DMS79 (cell line): ENCODE measurements at places on chromosomes 1 and 21.

DNA sequence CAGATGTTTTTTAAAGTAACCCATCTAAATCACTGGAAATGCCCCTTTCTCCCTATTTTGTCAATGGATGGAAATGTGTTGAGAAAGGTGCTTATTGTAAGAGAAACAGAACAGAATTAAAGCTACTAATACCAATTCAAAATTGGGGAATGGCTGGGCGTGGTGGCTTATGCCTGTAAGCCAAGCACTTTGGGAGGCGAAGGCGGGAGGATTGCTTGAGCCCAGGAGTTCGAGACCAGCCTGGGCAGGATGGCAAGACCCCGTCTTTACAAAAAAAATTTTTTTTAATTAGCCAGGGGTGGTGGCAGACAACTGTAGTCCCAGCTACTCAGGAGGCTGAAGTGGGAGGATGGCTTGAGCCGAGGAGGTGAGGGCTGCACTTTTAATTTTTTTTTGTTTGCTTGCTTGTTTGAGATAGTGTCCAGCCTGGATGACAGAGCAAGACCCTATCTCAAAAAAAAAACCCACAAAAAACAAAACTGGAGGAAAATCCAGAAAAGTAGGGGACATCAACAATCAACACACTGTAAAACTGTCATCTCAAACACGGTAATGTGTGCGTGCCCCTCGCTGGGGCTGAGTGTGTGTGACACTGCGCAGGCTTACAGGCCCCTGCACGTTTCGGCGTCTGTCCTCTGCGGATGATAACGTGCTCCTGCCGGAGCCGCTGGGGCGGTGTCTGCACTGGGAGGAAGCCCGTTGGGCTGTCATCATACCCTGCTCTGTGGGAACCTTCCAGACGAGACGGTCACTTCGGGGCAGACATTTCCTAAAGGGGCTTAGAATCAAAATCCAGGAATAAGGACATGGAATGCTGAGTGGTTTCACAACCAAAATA lies 11.6 kb upstream of the POFUT2 start:
- no peak for DNase-seq

- DNase-seq, result no peak
These were observed 48.6 kb downstream of the PTPRC start for GRCh38 chr1:198687429-198687828.

DNA sequence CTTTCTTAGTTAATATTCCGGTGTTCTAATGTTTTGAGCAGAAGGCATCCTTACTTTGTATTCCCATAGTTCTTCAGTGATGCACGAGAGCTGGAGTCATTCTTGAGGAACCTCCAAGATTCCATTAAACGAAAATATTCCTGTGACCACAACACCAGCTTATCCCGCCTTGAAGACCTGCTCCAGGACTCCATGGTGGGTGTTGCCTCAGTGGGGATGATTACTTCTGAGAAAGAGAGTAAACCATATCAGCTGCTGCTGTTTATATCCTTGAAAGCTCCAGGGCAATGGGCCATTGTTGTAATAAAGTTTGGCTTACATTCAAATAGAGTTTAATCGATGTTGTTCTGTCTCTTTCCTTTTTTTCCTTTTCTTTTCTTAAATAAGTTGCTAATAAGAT lies 93.1 kb downstream of the MACF1 start:
- no peak for DNase-seq

- no peak for DNase-seq
These were observed 9.9 kb upstream of the TSNAX start for GRCh38 chr1:231518485-231519034.

DNA sequence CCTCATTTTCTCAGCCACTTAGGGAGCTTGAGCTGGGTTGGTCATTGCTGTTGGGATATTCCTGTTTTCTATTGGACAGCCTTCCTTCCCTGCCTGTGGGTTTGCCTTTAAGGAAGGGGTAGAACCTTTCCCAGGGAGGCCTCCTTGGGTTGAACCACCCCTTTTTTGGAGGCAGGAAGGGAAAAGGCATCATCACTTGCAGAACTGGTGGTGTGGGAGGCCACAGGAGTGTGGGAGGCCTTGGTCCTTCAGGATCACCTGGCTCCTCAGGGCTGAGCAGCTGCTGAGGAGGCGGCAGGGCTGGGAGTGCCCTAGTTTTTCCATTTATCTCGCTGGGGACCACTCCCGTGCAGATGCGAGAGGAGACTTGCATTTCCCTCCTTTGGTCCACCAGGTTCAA lies 667 bp upstream of the CYB561D1 start:
- no peak for DNase-seq

GRCh38 chr1:50986653-50987052 lies 16.6 kb downstream of the CDKN2C start:
- DNase-seq, result no peak

DNA sequence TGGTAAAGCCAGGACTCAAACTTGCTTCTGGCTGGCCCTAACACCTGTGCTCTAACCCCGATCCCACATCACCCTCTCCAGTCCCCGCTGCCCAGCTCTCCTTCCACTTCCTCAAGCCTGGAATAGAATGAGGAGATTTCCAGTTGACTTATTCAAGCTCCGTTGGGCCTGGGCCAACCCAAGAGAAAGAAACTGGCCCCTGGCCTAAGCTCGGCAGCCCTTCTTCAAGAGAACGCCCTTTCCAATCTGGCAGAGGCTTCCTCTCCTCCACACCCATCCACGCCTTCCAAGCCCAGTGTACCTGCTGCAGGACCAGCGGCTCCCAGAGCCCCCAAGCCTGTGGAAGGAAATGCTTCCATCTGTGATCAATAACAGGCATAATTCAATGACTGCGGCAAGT lies 51.9 kb downstream of the LRRN2 start:
- DNase-seq, result no peak

DNA sequence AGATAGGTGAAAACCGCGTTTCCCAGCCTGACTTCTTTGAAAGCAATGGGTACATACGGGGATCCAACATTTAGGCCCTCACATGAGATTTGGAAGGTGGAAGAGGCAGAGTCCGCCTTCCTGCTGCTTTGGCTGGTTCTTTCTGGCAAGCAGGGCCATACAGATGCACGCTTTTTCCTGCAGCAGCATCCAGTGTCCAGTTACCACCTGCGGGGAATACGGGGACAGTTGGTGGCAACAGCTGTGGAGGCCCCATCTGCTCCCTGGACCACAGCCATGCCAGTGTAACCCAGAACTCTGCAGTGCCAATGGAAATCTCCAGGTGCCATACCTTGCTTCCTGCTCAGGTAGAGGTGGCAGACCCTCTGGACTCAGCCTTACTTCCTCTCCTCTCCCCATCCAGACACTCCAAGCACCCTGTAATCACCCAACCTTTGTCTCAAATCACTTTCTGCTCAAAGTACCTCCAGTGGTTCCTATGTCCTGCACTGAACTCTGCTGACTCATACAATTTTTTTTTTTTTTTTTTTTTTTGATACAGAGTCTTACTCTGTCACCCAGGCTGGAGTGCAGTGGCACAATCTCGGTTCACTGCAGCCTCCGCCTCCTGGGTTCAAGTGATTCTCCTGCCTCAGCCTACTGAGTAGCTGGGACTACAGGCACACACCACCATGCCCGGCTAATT lies 68.3 kb downstream of the SLC16A1 start:
- no peak for DNase-seq

DNA sequence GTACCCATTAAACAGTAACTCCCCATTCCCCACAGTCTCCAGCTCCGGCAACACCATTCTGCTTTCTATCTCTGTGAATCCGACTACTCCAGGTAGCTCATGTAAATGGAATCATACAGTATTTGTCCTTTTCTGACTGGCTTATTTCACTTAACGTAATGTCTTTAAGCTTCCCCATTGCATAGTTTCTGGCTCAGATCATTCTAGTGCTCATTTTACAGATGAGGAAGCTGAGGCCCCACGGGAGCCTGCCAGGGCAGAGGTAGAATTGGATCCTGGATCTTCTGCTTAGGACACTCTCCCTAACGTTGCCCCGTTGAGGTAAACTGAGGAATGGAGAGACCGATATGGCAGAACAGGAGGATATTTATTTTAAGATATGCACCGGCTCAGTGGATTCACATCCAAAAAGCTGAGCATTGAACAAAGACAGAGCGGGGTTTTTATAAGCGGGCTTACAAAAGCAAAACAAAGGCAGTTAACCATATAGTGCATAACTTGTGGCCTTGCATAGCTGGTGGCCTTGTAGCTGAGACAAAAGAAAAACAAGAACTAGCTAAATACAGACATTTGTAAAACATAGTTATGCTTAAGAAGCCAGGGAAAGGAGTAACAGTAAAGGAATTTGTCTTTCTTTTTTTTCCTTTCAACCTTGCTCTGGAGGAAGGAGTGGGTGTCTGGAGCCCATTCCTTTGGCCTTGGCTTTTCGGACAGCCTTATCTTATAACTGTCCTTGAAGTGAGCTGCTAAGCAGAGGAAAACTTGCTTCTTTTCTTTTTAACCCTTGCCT lies 15.3 kb upstream of the KLHDC8A start:
- DNase-seq, result no peak

GRCh38 chr1:79599257-79599656 lies 592.7 kb upstream of the ADGRL4 start:
- no peak for DNase-seq

DNA sequence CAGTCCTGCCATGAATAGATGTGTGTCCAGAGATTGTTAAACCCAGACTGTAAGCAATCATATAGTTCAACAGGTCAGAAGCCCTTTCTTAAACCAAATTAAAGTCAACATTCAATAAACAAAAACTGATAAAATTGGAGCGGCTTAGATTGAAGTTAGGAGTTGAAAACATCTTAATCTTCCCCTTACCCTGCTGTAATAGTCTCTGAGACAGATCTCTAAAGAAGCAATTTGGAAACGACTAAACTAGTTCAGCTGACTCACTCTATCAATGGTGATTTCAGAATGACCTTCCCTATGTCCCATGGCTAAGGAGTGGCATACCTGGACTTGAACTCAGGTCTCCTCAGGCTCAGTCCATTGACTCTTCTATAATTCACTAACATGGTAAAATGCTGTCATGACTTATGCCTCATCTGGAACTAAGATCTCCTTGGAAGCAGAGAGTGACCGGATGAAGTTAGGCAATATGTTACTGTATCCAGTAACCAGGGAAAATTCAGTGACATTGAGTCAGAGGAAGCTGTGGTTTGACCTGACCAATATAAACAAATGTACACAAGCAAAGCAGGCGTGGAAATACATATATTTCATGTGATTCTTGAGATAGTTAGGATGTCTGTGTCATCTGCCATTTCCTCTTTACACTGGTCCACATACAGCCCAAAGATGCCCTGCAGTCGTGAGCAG lies 30.1 kb downstream of the SGIP1 start:
- no peak for DNase-seq

- no peak for DNase-seq
These were observed 38.6 kb upstream of the ABCD3 start for GRCh38 chr1:94379615-94380014.

- DNase-seq, result no peak
These were observed 40.5 kb upstream of the RALGPS2 start for GRCh38 chr1:178684542-178685000.

DNA sequence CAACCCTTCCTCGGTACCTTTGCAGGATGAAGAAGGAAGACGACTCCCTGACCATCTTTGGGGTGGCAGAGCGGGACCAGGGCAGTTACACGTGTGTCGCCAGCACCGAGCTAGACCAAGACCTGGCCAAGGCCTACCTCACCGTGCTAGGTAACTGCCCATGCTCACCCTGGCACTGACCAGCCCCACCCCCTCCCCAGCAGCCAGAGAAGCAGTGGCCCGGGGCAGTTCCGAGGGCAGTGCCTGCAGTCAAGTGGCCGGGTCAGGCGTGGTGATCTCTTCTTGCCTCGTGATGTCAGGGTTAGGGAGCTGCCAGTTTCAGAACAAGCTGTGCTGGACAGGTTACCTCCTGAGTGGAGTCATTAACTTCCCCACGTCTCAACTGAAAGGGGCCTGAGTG lies 66.4 kb upstream of the CNTN2 start:
- no peak for DNase-seq

GRCh38 chr1:65368403-65368802 lies 52.1 kb upstream of the LEPR start:
- DNase-seq, result no peak

- DNase-seq, result no peak
These were observed 7.2 kb downstream of the FPGT start for GRCh38 chr1:74205266-74205665.

GRCh38 chr1:67372136-67372535 lies 58.1 kb downstream of the SERBP1 start:
- no peak for DNase-seq

GRCh38 chr1:157419845-157420542 lies 132.3 kb downstream of the FCRL5 start:
- no peak for DNase-seq
